ENCODE measurements at places on chromosomes 3 and 15.
A peak's percentile ranks its signal among the peaks of the same experiment; 100 is the strongest.

- peak; percentile 78 for DNase-seq
Observed at GRCh38 chr3:126752303-126753190, 48.5 kb downstream of the CHCHD6 start.

GRCh38 chr3:28376424-28376823 is 27.8 kb upstream of the AZI2 start:
- peak; percentile 76 for DNase-seq

DNA sequence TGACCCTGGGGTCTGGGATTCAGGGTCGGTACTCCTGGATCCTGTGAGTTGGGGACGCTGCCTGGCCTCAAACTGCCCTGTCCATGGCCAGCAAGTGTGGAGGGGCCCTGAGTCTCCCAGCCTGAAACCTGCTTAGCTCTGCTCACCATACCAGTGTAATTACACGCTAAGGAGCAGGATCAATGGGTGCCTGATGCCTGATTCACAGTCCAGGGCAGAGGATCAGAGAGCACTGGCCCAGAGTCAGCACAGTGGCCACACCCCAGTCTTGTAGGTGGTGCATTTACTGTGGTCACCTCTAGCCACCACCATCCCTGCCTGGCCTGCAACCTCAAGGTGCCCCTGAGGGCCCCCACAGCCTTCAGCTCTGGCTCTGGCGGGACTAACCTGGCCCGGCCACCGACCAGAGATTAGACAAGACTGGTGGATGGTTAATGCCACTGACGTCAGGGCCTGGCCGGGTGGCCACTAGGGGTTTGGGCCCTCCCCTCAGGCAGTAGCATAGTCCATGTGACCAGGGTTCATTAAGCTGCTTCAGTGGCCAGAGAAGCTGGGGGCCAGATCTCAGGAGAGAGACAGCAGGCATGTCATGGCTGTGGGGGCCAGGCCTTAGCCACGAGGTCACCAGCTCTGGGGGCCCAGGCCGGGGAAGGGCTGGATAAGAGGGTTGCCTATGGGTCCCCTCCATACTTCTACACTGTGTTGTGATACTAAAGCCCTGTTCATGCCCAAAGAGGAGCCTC is 3.3 kb upstream of the SLC38A3 start:
- DNase-seq, result no peak

DNA sequence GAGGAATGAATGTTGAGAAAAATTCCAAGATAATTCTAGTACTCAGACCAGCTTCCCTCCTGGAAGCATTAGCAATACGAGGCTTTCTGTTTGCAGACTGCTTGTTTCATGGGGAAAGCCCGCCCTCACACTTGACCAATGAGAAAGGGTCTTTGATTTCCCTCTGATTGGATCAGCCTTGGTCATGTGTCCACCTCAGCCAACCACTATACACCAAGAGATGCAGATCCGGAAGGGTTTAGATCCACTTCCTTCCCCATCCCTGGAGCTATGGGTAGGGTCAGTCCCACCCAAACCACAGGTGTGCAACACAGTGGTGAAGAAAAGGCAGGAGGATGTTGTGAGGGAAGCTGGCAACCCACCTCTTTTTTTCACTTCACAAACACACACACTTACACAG is 154.7 kb downstream of the SV2B start:
- no peak for DNase-seq

- DNase-seq, result no peak
Observed at GRCh38 chr3:32817257-32817557, 590 bp upstream of the TRIM71 start.

- DNase-seq, result peak; percentile 69
Observed at GRCh38 chr15:38010395-38010794, 76.0 kb downstream of the TMCO5A start.

- DNase-seq, result no peak
Observed at GRCh38 chr3:72791161-72791560, 57.1 kb downstream of the SHQ1 start.

DNA sequence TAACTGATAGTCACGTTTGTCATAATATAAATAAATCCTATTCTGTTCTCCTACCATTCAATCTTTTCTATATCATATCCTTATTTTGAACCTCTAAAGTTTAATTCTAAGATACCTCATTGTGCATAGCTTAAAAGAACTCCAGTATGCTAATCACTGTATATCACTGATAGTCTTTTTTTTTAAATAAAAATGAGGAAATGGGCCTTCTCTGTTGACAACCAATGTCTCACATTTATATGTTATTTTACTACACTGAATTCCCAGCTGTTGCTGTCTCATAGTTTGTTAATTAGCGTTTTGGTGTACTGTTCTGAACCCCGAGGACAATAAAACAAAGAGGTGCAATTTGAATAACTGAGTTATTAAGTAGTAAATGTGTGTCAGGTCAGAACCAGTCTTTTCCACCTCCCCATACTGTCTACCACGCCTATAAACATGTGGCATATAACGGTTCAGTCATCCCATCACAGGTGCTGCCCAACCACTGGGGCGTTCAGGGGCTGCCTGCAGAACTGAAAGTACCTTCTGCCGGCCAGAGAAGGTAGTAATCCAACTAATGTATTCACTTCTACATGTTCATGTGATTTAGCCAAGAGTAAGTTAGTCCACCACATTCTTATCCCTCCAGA is 14.9 kb downstream of the CBLB start:
- no peak for DNase-seq

GRCh38 chr15:35209838-35210237 is 124.7 kb upstream of the NANOGP8 start:
- DNase-seq, result no peak

GRCh38 chr15:35167675-35168074 is 82.6 kb upstream of the NANOGP8 start:
- peak; percentile 4 for DNase-seq

DNA sequence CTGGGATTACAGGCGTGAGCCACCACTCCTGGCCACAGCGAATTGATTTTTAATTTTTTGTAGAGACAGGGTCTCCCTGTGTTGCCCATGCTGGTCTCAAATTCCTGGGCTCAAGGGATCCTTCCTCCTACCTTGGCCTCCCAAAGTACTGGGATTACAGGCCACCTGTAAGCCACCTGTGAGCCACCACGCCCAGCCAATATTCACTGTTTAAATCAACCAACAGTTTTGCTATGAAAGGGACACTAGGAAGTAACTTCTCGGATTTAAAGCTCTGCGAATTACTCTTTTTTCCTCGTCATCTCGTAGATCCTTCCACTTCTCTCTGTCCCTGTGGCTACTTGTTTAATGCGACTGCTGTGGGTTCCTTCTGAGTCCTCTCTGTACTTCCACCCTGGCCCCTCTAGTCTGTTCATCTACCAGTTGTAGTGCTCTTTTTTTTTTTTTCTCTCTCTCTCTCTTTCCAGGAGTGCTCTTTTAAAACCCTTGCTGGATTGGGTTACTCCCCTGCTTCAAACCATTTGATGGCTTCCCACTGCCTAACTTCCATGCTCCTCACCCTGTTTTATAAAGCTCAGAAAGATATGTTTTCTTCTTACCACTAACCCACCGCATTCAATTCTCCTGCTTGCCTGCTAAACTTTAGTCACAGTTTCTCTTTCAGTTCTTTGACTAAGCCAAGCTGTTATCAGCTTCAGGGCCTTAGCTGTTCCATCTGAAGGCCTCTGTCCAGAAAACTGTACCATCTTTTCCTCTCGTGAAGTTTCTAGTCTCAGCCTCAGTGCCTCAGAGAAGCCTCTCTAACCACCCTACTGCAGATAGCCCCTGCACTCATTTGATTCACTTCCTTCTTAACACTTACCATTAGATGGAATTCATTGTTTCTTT is 12.4 kb downstream of the RTF1 start:
- DNase-seq, result no peak

DNA sequence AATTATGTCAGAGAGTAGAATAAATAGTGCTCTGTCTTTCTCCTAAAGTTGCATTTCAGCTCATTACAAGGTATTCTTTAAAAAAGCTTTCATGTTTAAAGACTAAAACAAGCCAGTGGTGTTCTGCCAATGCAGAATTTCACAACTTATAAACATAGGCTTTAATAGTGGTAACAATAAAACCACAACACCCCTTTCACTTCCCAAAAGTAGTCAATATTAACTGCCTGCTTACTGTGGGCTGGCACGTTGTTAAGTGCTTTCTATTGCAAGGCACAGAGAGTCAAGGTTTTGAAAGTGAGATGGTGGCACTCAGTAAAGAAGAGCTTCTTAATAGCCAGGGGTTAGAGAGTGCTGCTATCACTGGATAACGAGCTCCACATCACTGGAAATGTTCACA is 8.4 kb upstream of the RTP1 start:
- DNase-seq, result no peak

- no peak for DNase-seq
Observed at GRCh38 chr3:106323586-106323985, 454.8 kb upstream of the CBLB start.

DNA sequence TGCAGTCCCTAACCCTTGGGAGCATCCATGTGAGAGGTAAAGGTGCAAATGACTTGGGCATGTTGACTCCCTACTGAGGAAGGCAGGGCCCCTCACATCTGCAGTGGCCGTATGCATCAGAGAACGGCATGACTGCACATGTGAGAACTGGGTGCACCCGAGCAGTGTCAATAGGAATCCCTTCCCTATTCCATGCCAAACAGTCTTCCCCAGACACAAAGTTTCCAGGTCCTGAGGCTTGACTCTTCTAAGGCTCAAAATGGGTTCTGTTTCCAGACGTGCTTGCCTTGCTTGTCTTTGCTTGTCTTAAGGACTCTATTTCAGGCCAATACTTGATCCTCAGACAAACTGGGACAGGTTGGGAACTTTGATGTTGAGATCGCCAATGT is 20.5 kb upstream of the ANPEP start:
- no peak for DNase-seq

DNA sequence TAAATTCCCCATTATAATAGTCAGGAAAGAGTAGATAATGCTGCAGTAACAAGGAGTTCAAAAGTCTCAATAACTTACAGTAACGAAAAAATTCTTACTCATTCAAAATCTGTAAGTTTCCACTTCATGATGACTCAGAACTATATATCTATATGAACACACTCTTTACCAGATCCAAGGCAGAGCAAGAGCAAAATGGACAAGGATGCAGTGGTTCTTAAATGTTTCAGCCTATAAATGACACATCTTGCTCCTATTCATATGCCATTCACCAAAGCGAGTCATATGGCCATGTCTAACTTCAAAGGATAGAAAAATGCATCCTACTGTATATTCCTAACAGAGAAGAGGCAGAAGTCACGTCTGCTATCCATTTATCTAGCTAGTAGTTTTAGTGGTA is 787.7 kb downstream of the NAALADL2 start:
- peak; percentile 21 for DNase-seq

DNA sequence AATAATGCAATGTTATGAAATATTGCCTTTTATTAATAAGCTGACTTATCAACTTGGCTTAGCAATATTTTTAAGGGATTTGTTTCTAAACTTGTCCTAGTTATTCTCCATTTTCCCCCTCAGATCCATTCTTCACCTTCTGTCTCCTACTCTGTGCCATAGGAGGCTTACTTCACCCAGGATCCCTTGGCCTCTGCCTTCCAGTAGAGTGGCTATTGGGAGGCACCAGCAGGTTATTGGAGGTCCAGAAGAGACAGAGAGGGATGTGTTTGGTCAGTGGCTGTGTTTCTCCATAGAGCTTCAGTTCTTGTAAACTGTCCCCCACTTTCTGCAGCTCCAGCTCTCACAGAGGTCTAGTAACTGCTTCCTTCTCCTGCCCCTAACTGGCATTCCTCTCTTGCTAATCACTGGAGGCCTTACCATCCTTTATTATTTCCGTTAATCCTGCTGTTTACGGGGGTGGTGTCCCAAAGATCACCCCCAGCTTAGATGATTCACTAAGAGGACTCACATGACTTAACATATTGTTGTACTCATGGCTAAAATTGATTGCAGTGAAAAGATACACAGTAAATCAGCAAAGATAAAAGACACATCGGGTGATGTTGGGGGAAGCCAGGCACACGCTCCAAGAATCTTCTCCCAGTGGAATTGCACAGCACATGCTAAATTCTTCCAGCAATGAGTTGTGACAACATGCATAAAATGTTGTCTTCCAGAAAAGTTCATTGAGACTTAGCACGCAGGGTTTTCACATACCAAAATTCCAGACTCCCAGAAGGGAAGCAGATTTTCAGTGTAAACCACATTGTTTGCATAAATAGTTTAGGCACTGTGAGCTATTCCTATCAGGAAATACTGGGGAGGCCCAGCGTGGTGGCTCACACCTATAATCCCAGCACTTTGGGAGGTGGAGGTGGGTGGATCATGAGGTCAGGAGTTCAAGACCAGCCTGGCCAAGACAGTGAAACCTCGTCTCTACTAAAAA is 67.5 kb downstream of the RPL22L1 start:
- peak; percentile 100 for DNase-seq

GRCh38 chr15:68031404-68031803 is 22.7 kb upstream of the PIAS1 start:
- DNase-seq, result no peak

GRCh38 chr3:126540342-126540849 is 16.4 kb downstream of the CHST13 start:
- DNase-seq, result peak; percentile 91

DNA sequence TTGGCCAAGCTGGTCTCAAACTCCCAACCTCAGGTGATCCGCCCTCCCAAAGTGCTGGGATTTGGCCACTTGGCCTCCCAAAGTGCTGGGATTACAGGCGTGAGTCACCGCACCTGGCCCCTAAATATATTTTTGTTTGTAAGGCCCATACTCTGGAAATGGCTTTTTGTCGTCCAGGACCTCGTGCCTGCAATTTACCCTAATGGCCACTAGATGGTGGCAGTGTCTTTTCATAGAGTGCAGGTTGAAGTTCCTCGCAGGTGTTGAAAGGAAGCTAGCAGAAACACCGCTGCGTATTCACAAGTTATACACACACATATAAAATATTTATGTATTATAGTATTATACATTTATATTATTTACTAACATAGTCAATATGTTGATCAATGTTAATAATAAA is 97.2 kb downstream of the LRTM1 start:
- no peak for DNase-seq

- no peak for DNase-seq
Observed at GRCh38 chr3:5255404-5256344, 68.2 kb downstream of the EDEM1 start.

- DNase-seq, result peak; percentile 31
Observed at GRCh38 chr15:93501946-93502345, 412.9 kb upstream of the RGMA start.

- DNase-seq, result no peak
Observed at GRCh38 chr3:7518456-7518855, 657.5 kb downstream of the GRM7 start.

DNA sequence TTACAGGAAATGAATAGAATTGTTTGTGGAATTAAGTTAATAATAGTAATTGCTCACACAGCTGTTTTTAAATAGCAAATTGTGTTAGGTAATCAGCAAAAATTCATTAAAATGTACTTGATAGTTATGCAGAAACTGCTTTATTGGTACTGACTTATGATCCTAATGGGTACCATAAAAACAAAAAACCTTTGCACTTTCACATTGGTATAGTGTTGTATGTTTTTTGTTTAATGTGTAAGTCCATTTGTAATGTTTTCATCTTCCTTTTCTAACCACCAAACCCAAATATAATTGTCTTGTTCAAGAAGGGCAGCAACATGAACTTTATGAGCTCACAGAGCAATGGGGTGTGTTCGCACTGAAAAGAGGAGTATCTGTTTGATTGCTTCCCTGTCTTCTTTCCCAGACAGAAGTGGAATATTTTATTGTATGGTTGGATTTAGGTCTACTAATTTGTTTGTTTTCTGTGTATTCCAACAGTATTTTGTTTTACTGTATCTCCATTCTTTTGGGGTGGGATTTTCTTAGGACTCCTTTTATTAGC is 135.8 kb downstream of the TCF12 start:
- no peak for DNase-seq
